ENCODE measurements at places on chromosomes 7 and 10.

DNA sequence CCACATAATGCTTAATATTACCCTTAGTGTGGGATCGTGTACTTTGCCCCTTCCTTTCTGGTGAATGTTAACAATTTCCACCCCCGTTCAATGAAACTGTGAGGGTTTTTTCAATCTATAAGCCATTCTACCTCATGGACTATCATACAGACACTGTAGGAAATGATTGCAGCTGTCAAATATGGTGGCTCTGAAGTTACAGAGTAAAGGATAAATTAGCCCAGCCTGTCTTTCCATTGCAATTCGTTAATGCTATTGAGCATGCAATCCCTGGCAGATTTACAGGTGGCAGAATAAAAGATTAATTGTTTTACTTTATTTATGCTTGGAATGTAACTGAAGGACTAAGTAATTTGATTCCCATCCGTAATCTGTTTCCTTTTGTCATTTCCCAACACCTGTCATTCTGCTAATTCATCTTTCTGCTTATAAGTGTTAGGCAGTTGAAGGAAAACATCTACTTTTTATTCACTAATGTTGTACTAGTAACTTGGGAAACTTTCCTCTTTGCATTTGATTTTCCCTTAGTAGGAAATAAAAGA is 1211.6 kb upstream of the LRRN3 start:
- no peak for DNase-seq

DNA sequence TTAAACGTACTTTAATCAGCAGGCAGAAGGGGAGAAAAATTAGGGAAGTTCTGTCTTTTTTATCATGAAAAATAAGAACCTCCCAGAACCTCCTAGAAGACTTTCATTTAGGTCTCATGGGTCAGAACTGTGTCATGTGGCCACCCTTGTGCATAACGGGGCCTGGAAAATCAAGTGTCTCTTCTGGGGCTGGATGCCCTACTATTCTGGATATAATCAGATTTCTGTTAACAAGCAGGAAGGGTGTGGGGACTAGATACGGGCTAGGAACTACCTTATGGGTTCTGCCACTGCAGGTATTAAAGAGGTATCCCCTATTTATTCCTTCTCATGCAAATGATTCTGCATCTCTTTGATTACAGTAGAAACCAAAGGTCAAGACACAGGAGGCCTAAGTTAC is 14.1 kb downstream of the LANCL2 start:
- no peak for DNase-seq

- no peak for DNase-seq
These were observed 962.5 kb downstream of the CNTNAP2 start for GRCh38 chr7:147079083-147079482.

GRCh38 chr10:117980216-117980615 is 66.5 kb downstream of the RAB11FIP2 start:
- no peak for DNase-seq

GRCh38 chr10:110149259-110149658 is 58.1 kb upstream of the MXI1 start:
- DNase-seq, result no peak

DNA sequence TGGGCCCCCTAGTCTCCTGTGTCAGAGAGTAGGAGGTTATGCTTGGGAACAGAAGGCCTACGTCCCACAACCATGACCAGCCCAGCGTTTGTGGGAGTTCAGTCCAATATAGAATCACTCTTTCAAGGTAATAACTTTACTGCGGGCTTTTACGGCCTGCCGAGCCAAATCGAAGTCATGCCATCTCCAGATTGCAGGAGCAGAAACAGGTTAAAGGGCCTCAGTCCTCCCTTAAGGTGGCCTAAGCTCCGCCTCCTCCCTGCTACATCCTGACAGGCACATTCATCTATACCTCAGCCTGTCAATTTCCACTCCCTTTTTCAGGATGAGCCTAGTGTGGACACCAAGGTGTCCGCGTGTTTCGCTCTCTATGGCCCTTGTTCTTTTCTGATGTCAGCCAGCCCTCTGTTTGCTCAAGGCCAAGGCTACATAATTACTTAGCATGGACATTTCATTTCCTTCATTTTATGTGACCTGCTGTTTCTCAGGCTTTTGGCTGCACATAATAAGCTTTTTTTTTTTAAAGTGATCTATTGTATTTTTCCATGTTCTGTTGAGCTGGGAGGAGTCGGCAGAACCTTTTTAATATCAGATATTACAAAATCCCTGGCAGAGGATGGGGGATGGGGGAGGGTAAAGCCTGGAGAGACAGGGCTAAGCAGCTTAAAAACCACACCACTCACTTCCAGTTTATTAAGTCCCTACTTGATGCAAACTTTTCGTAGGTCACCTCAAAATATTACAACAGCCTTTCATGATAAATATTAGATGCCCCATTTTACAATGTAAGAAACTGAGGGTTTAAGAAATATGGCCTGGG is 84.6 kb downstream of the CACNB2 start:
- no peak for DNase-seq

DNA sequence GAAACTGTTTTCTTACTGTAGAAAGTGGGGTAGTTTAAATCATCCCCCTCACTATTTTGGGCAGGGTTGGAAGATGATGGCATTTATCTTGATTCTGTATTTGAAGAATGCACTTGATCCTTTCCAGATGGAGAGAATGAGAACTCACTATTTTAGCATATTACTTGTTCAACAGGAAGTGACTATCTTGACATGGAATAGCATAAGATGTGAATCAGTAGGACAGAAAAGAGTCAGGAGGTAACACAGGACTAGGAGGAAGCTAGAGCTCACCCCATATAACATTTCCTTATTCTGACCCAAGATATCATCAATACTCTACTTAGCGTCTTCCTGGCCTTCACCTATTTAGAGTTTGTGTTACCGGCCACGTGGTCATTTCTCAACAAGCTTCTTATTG is 400.2 kb downstream of the PHTF2 start:
- DNase-seq, result no peak

DNA sequence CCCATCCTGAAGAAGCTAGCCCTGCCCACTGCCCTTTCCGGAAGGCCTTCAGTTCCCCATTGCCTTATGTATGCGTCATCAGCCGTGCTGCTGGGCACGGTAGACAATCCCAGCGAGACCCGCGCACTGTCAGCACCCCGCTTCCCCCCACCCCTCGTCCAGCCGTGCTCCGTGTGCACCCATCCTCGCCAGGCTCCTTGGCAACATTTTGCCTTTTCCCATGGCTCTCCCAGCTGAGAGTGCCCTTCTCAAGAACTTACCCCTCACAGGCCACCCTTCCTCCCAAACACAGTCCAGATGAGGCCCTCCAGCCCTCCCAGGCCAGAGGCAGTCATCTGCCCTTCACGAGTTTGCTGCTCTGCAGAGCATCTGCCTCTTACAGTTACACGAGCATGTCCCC is 633.8 kb upstream of the FOXK1 start:
- no peak for DNase-seq

GRCh38 chr10:43864656-43865055 is 216.0 kb upstream of the ZNF32 start:
- DNase-seq, result no peak

DNA sequence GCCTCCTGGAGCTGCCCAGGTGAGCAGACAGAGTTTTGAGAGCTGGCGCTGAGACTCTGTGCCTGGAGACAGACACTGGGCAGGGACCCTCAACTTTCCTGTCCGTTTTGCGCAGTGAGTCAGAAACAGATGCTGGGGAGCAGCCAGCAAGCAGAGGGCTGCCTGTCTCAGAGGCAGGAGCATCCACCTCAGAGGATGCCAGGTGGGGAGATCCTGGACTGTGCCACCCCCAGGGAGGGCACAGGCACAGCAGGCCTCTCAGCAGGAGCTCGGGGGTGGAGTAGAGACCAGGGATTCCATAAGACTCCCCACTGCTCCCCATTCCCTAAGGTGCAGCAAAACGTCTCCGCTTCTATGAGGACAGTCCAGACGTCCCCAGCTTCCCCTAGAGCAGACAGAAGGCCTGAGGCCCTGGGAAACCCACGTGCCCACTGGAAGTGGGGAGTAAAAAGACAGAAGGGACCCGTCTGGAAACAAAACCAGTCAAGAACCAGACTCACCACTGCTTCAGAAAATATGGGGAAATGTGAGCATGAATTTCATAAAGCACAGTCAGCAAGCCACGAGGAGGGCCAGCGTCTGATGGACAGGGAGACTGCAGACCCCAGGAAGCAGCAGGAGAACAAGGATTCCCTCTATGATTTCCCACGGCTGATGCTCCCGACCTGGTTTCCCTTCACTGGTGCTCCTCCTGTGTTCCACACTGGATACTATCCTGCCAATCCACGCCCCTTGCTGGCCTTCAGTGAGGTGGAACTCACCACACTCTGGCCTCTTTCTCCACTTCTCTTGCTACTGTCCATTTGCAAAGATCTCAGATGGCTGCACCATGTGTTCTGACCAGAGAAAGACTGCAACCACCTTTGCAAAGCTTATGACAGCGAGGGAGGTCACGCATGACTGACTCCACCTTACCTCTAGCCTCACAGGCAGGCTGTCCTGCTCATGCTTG is 151.3 kb upstream of the FAM20C start:
- DNase-seq, result no peak

DNA sequence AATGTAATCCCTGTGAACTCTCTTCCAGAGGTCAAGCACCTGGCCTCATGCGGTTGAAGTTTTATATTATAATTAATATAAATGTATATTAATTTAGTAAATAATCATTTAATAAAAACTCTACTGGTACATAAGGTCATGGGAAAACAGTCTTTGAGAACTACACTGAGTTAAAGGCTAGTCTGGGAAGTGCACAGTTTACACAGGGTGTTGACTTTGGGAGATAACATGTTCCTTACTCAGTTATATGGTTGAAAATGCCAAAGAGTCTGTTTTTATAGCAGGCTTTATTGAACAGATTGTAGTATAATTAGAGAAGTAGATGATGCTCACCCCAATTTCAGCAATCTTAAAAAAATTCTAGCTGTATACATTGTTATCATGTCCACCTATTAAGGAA is 735.9 kb downstream of the GATA3 start:
- no peak for DNase-seq

DNA sequence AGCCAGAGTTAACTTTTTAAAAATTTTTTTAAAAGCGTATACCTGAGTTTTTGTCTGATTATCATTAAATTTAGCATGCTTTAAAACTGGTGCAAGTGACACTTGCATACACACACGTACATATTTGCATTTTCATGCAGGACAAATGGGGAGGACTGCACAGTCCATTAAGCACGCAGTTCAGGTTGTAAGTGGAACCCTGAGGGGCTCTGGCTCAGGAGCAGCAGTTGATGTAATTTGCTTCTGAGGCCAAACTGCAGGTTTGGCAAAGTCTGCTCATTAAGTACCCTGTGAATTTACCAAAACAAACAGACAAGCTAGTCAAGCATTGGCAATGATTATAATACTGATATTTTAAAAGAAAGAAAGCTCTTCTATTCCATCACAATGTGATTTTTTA is 215.8 kb upstream of the PFKP start:
- no peak for DNase-seq

GRCh38 chr10:100742076-100742771 is 3.2 kb upstream of the PAX2 start:
- no peak for DNase-seq

- DNase-seq, result no peak
These were observed 35.9 kb downstream of the FAM53B start for GRCh38 chr10:124708246-124708779.

- no peak for DNase-seq
These were observed 2.0 kb downstream of the SAMD9 start for GRCh38 chr7:93115796-93116195.

DNA sequence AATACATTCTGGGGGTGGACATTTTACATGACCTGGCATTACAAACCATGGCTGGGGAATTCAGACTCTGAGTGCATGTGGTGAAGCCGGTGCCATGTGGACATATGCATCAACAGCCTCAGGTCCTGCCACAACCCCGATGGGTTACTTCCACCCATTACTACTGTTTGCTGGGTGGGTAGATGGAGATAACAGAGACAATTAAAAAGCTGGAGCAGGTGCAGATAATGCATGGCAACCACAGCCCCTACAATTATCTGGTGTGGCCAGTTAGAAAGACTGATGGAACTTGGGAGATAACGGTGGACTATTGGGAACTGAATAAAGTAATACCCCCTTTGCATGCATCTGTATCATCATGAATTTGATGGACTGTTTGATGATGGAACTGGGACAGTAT is 21.6 kb upstream of the ADAMTS14 start:
- DNase-seq, result no peak

GRCh38 chr7:131500357-131500756 is 56.1 kb downstream of the PODXL start:
- DNase-seq, result no peak

DNA sequence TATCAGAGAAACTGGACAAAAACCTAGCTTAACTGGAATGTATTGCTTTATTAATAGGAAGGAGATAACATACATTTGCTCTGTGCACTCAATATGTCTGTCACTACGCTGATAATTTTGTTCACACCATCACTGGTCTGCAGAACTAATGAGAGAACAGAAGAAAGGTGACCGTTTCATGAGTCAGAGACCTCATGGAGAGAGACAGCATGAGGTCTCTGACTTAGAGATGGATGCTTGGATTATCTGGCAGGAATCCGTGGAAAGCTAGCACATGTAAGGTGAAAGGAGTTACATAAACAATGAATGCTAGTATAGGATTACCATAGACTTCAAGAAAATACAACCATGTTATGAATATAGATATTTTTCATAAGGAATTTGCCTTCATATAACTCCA is 947.3 kb downstream of the IPMK start:
- no peak for DNase-seq
